Stimulated activated CD4-positive, alpha-beta T cell treated with anti-CD3 and anti-CD28 coated beads, Interleukin-1b, Interleukin-23, amount 100 ng/mL, for 4 hours (primary cell): ENCODE measurements at places on chromosomes 16 and 17.
A peak's percentile ranks its signal among the peaks of the same experiment; 100 is the strongest.

GRCh38 chr16:81928271-81928918, 82.9 kb downstream of the SDR42E1 start:
- DNase-seq = no peak

DNA sequence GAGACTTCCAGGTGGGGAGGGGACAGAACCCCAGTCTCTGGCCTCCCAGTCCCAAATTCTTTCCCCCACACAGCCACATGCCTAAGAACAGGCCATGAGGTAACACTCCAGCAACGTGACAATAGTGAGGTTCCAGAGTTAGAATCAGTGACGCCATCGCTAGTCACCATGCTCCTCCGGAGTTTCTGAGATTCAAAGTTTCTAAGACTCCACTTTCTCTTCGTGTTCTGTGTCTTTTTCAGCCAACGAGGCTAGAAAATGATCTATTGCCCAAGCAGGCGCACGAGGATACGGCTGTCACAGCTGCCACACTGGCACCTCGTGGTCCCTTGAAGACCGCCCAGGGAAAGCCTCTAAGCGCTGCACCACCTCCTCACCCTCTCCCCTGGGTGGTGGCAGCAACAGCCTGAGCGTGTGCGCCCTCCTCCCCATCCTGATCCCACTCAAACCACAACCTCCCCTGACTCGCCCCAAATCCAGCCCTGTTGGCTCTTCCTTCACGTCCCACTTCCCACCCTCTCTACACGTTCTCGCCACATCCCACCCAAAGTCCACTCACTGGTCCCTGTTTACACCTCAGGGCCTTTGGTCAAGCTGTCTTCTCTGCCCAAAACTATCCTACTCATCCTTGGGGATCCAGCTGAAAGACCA, 1.0 kb downstream of the MCRIP1 start:
- DNase-seq = peak; percentile 31

GRCh38 chr17:62627904-62628633, 599 bp downstream of the MRC2 start:
- peak; percentile 54 for DNase-seq

DNA sequence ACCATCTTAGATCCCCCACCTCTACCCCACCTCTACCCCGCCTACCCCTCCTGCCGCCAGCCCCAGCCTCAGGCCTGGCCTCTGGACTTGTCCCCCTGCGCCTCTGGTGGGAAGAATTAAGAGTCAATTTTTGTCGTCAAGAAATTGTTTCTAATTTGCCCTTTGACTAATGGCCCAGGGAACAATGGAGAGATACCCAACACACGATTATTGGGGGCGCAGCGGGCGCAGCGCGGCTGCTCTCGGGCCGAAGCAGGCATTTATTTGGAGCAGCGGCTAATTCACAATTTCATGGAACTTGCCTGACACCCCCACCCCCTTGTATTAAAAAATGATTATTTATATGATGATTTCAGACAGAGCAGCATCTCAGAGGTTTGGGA, 4.4 kb upstream of the BAHCC1 start:
- no peak for DNase-seq

GRCh38 chr17:80185968-80186367, 16.1 kb downstream of the CARD14 start:
- no peak for DNase-seq

DNA sequence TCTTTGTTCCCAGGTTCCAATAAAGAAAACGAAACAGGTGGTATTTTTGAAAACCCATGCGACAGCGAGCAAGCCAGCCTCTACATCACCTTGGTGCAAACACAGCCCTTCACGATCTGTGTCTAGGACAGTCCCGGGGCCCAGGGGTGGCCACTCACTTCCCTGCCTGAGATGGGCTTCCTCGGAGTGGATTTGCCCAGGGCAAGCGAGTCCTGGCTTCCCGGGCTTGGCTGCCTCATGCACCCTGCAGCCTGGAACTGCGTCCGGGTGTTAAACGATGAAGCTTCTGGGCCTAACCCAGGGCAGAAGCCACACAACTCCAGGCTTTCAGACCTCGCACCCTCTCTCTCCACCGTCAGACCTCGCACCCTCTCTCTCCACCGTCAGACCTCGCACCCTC, 66.0 kb downstream of the RPH3AL start:
- DNase-seq = no peak

DNA sequence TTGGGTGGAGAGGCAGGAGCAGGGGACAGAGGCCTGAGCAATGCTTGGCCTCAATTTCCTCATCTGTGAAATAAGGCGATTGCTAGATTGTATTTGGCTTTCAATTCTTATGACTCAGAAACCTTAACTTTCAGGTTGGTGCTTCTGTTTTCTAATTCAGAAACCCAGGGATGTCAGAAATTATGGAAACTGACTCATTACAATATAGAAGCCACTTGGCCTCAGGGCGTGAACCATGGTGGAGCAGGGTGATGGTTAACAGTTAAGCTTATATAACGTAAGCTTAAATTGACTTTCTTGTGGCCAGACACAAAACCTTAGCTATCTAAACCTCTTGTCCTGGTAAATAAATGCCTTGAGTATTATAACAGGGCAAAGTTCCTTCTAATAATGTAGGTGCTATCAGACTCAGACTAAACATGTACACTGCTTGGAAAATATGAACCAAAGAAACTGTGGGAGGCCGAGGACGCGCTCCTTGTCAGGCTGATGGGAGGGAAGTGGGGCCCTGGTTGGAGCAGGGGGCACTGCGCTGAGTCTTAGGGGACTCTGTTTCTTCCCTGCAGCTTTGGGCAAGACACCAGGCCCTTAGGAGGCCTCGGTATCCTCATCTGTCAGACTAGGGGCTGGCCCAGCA, 17.1 kb upstream of the SREBF1 start:
- no peak for DNase-seq

DNA sequence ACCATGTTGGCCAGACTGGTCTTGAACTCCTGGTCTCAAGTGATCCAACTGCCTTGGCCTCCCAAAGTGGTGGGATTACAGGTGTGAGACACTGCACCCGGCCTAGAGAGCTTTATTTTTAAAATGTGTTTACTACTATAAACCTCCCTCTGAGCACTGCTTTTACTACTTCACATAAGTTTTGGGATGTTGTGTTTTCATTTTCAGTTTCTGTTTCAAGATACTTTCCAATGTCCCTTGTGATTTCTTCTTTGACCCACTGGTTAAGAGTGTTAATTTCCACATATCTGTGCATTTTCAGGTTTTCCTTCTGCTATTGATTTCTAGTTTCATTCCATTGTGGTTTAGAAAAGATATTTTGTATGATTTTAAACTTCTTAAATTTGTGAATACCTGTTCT, 74.4 kb downstream of the NETO2 start:
- DNase-seq = no peak

DNA sequence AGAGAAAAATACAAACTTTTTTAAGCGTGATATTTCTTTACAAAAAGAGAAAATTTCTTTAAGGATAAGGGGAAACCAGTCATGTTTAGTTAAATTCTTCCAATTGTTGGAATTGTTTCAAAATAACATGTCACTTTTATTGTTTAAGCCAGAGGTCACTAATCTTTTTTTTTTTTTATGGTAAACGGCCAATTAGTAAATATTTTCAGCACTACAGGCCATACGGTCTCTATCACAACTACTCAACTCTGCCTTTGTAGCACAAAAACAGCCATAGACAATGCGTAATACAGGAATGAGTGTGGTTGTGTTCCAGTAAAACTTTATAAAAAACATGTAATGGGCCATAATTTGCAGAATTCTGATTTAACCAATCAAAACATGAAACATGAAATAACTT, 401.4 kb downstream of the GRIN2A start:
- DNase-seq = no peak

GRCh38 chr16:13194766-13195165, 293.4 kb downstream of the SHISA9 start:
- no peak for DNase-seq

DNA sequence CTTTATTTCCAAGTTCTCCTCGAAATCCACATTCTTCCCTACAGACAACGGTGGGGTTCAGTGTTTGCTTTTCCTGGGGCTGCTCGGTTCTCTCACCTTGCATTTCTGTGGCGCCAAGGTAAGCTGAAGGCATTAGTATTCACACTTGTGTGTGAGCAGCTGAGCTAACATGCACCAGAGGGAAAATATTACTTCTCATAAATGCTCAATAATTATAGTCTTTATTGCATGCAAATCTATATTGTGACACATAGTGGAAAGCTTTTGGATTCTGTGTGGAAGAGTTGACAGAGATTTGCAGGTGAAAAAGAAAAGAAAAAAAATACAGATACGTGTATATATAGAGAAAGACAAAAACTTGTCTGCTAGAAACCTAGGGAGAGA, 411.8 kb downstream of the MAF start:
- DNase-seq = no peak

- no peak for DNase-seq
Observed at GRCh38 chr17:34763728-34764665, 184.6 kb downstream of the TMEM132E start.

DNA sequence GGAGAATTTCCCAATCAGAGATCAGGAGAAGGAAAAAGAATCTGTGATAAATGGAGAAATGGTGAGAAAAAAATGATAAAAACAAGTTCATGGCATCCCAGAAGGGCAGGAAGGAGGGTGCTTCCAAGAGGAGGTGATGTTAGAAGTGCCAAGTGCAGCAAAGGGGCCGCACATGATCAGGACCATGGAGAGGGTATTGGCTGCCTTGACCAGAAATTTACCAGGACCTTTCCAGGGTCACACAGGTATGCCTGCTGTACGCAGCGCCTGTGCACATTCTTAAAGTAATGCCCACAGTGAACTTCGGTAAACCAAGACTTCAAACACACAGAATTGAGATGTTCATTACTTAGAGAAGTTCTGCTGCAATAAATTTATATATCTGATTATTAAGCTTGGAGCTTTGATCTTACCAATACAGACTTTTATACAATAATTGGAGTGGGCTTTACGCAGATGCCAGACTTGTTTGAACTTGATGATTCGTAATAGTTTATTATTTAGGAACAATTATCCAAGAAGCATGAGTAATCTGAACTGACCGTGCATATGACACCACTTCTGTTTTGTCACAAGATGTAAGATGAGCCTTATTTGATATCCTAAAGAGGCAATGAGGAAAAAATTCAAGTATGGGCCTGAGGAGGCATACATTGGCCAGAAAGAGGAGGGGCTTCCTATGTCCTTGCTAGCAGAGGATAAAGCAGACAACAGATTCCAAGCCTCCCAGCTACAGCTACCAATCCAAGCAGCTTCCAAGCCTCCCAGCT, 2.2 kb upstream of the KRT33A start:
- no peak for DNase-seq

GRCh38 chr16:78057803-78058564, 35.6 kb downstream of the CLEC3A start:
- no peak for DNase-seq

DNA sequence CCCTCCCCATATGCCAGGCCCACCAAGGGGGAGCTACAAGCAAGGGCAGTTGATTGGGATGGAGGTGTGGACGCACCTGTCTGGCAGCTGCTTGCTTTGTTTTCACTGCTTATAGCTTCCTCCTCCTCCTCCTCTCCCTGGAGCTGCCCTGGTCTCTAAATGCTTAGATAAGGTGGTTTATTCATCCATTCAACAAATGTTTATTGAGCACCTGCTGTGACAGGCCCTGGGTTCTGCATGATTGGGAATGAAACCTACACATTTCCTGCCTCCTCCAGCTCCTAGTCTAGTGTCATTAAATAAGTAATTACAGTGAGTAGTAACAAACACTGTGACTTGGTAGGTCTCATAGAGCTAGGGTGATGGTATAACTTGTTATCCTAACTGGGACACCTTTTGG, 17.4 kb upstream of the MAP3K14 start:
- no peak for DNase-seq

GRCh38 chr17:41456204-41456603, 11.0 kb downstream of the KRT32 start:
- no peak for DNase-seq

GRCh38 chr17:77444628-77444983, 303.8 kb downstream of the SEC14L1 start:
- DNase-seq = no peak

DNA sequence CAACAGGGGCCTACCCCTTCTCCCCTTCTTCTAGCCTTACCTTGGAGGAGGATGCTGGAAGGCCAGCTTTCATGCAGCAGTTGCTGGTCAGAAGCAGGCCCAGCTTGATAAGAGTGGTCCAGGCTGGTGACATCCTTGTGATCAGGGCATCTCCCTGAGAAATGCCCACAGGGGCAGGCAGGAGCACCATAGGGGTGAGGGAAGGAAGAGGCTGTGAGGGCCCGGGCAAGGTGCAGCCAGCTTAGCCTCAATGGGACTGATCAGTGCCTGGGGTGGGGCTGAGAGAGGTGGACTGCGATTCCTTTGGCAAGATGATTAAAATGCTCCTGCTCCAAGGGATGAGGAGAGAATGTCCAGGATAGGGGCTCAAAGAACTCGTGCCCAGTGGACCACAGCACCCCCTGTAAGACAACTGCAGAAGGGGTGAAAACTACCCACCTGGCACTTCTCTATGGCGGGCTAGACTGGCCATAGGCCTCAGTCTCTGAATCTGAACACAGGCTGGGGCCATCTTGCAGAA, 9.5 kb upstream of the GALK1 start:
- no peak for DNase-seq

DNA sequence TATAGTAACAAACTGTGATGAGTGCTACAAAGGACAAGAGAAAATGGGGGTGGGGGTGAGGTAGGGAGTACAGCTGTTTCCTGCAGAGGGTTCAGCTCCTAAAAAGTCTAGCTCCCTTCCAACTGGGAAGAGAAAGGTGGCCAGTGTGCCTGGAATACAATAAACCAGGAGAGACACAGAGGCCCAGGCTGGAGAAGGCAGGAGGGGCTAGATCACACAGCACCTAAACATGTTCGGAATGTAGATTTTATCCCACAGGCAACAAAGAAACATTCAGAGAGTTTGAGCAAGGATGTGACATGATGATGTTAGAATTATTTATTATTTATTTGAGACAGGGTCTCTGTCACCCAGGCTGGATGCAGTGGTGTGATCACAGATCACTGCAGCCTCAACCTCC, 10.2 kb downstream of the TEX2 start:
- DNase-seq = no peak

DNA sequence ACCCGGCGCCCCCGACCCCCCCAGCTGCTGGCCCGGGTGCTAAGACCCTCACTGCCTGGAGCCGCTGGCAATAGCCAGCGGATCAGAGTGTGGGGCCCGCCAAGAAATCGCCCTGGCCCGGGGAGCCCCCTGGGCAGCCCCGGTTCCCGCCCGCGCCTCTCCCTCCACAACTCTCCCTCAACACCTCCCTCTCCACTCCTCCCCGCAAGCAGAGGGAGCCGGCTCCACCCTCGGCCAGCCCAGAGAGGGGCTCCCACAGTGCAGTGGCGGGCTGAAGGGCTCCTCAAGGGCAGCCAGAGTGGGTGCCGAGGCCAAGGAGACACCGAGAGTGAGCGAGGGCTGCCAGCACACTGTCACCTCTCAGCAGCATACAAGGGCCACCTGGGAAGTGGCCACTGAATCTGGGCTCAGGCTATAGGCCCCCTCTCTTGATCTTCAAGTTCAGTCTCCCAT, 385.5 kb downstream of the SEC14L1 start:
- DNase-seq = no peak

DNA sequence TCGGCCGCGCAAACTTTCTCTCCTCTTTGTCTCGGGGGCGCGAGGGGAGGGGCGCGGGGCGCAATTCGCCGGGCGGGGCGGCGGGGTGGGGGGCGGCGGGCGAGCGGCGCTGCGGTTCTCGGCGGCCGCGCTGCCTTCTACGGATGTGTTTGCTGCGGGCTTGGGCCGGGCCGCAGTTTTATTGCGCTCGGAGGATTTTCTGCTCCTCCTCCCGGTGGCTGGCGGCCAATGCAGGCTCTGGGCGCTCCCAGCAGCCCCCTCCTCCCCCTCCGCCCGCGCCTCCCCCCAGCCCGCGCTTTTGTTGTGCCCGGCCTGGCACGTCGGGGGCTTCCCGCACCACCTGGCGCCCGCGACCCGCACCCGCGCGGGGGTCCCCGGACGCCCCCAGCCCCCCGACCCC, at the start of gene TIMP2:
TSS of gene TIMP2 (minus strand) at position 154 of the 400 bp plus-strand sequence. CDS start 299 bp downstream, outside the sequence.
- peak; percentile 56 for DNase-seq

- no peak for DNase-seq
Observed at GRCh38 chr17:75001915-75002843, 10.3 kb upstream of the MRPL58 start.
